ENCODE measurements at places on chromosomes 4 and X.

DNA sequence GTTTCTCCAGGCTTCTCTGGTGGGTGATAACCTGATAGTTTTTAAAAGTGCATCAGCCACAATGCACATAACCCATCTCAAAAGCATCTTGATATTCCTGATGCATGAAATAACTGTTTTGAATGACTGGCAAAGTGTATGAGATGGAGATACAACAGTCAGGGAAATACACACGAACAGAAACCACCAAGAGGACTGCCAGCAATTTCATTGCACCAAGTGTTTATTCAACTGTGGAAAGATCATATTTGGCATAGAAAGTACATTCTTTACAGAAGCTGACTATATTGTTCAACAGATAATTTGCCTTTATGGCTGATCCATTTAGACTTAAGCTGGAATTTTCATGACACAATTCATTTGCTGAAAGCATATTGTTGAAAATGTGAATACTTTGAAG, 139.5 kb downstream of the SLIT2 start:
- DNase-seq, result no peak

- peak; percentile 72 for DNase-seq
Measured at GRCh38 chr4:169024762-169025161, 14.7 kb upstream of the CBR4 start.

GRCh38 chr4:86561256-86561655, 32.9 kb upstream of the PTPN13 start:
- no peak for DNase-seq

GRCh38 chr4:340011-340410, 2.4 kb downstream of the ZNF141 start:
- DNase-seq, result no peak

DNA sequence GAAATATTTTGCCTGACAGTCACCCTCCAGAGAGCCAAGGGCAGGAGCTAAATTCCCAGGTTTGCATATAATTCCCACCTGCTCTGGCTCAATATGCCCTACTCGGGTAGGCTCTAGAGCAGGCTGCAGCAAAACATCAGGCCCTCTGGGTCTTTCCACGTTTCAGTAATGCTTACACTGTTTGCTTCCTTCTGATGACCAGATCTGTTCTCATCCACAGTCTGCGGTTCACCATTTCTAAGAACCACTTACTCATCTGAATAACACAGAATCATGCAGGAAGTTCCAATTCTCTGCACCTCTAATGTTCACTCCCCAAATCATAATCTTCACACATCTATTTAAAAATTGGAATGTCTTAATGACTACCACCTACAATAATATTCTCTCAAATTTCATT, 141.4 kb downstream of the PPP3CA start:
- no peak for DNase-seq

GRCh38 chr4:39043058-39043860, 11.1 kb upstream of the TMEM156 start:
- peak; percentile 1 for DNase-seq

DNA sequence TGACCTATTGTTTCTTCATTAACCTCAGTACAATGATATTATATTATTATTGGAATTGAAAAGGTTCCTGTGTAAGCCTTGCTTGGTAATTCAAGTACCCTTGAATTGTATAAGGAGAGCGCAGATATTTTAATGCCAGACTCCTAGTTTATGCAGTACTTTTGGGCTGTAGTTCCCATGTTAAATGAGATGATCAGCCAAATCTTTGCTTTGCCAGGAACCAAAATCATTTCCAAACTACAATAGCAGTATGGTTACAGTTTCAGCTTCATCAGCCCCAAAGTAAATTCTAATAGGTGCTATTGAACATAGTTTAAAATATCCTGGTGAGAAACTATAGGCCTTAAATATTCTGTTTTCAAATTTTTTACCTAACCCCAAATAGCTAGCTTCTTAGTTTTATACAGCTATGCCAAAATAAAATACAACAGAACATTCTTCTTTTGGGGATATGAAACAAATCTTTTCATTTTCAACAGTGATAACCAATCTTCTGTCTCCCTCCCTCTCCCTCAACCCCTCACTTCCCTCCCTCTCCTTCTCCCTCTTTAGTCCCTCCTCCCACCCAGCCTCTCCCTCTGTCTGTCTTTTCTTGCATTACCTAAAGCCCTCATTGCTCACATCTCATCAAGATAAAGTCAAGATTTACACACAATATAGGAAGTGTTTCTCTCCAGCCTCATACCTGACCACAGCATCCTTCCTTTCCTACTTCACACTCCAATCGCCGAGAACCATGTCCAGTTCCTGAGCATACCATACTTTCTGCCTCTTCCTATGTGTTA, 190.1 kb downstream of the SHROOM3 start:
- DNase-seq, result no peak

GRCh38 chr4:26023203-26023972, 109.4 kb downstream of the SMIM20 start:
- no peak for DNase-seq

- DNase-seq, result no peak
Measured at GRCh38 chrX:103663981-103664762, 22.3 kb downstream of the MORF4L2 start.

DNA sequence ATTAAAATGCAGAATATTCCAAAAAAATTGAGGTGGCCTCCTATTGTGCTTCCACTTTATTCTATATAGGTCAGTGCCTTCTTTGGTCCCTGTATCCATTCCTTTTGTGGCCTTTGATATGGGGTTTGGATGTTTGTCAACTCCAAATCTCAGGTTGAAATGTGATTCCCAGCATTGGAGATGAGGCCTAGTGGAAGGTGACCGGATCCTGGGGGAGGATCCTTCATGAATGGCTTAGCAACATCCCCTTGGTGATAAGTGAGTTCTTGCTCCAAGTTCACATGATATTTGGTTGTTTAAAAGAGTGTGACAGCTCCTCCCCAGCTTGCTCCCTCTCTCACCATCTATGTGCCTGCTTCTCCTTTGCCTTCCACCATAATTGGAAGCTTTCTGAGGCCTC, 380.6 kb downstream of the INPP4B start:
- DNase-seq, result no peak

DNA sequence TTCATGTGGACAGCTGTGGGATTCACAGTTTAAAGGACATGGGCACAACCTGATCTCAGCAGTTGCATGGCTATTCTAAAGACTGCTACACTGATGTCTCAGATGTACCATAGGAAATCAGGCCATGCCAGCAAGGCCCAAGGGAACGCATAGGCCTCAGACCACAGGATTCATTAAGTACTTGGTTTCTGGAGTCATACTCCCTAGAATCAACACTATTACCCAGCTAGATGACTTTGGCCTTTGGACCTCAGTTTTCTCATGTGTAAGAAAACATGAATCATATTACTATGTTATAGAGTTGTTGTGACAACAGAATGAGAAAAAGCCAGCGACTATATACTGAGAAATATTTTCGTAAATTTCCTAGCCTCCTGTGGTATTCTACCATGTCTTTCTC, 67.9 kb downstream of the NHS start:
- DNase-seq, result no peak

- DNase-seq, result no peak
Measured at GRCh38 chr4:154760895-154761294, 17.1 kb downstream of the LRAT start.

DNA sequence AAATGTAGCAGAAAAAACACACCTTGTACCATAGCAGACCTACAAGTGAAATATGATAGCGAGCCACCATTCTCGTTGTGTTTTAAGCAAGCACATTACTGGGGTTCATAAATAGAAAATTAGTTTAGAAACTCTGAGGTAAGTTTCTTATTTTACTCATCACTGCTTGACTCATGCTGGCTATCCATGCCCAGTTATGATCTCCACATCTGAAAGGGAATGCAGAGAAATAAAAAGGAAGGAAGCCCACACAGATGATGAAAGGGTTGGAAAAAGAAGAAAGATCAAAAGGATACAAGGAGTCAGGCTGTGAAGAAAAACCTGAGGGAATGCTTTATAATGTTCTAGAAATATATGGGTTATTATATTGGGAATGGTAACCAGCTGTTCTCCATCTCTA, 54.5 kb downstream of the CAMK2D start:
- no peak for DNase-seq

- DNase-seq, result peak; percentile 89
Measured at GRCh38 chr4:13178621-13179020, 305.5 kb downstream of the RAB28 start.

DNA sequence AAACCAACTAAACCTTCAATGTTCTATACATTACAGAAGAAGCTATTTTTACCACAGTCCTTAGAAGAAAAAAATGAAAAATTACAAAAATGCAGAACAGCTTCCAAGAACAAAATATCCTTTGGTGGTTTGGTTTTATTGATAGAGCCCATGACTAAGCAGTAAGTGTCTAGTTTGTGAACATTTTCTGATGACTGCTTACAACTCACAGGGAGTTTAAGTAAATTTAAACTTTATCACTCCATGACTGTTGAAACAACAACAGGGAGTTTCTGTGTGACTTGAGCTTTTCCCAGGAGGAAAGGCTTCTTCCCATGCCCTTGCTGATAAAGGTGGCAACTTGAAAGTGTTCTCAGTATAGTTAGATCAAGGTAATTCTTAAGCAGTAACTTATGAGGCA, 2.9 kb downstream of the PF4 start:
- DNase-seq, result peak; percentile 3

DNA sequence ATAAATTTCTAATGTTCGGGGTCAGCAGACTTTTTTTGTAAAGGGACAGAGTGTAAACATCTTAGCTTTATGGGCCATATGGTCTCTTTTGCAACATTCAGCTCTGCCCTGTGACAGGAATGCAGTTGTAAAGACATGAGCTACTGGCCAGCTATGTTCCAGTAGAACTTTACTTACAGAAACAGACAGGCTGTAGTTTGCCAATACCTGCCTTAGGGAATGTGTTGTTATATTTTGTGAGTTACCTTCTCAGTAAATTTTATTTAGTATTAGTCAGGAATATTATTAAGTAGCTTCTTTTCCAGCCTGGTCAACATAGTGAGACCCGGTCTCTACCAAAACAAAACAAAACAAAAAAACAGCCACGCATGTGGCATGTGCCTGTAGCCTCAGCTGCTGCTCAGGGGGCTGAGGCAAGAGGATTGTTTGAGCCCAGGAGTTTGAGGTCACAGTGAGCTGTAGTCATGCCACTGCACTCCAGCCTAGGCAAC, 48.7 kb downstream of the HTT start:
- peak; percentile 82 for DNase-seq

- DNase-seq, result peak; percentile 58
Measured at GRCh38 chr4:88672987-88673386, 24.6 kb downstream of the NAP1L5 start.

GRCh38 chr4:159216834-159217233, 114.0 kb downstream of the RAPGEF2 start:
- no peak for DNase-seq

GRCh38 chr4:141448490-141448889, 187.9 kb upstream of the IL15 start:
- no peak for DNase-seq

DNA sequence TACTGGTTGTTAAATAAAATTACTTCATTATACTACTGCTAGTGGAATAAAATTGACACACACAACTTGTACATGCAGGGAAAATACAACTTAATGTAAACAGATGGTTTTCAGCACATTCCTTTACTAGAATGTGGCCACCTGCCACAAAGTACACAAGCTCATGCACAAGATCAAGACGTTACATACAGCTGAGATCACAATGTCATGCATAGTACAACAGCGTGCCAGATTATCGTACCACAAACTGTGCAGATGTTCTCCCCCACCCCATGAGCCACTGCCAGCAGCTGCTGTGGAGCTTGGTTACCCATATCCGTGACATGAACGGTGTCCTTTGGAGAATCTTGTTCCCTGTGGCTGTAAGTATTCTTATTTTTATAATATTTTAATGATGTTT, 27.7 kb downstream of the FBXO8 start:
- DNase-seq, result no peak
